ENCODE measurements at places on chromosomes 3 and 15.

GRCh38 chr3:192645437-192645836 is 81.9 kb downstream of the FGF12 start:
- DNase-seq: no peak

GRCh38 chr3:167876620-167877281 is 141.2 kb downstream of the SERPINI1 start:
- DNase-seq: peak; percentile 36

- DNase-seq: no peak
These were observed 822 bp downstream of the ZNF385D start for GRCh38 chr3:21750080-21750696.

GRCh38 chr3:98325055-98325454 is 28.6 kb upstream of the OR5K4 start:
- no peak for DNase-seq

- DNase-seq: peak; percentile 51
These were observed 838.5 kb downstream of the TUSC7 start for GRCh38 chr3:117547956-117548550.

DNA sequence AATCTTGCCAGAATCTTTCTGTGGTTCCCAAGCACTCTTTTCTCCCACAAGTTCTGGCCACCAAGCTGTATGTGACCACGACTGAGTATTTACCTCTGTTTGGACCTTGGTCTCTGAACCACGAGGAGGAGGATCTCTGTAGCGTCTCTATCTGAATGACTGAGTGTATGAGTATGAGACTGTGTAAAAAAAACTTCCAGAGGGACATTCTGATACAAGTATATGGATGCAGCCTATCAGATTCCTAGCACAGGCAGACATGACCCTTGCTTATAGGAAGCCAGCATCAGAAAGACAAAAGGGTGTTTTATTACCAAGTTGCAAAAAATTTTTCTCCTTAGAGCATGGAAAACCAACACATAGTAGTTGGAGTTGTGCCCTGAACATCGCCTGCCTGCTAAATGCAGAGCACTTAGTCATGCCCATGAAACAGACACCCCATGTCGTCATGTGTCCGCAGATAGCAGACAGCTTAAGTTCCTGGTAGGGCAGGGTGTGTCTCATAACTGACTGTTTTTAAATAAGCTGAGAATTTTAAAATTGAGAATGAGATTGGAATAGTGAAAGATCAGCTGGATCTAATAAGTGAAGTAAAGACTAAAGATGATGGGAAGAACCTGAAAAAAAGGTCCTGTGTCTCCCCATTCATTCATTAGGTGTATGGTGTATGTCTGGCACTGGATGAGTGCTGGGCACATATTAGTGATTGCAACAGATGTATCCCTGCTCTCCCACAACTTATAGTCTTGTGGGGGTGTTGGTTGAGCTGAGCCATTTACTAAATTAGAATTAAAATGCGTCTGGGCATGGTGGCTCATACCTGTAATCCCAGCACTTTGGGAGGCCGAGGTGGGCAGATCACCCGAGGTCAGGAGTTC is 30.9 kb downstream of the DAG1 start:
- DNase-seq: peak; percentile 92

GRCh38 chr3:107710851-107711250 is 188.1 kb downstream of the BBX start:
- DNase-seq: no peak

DNA sequence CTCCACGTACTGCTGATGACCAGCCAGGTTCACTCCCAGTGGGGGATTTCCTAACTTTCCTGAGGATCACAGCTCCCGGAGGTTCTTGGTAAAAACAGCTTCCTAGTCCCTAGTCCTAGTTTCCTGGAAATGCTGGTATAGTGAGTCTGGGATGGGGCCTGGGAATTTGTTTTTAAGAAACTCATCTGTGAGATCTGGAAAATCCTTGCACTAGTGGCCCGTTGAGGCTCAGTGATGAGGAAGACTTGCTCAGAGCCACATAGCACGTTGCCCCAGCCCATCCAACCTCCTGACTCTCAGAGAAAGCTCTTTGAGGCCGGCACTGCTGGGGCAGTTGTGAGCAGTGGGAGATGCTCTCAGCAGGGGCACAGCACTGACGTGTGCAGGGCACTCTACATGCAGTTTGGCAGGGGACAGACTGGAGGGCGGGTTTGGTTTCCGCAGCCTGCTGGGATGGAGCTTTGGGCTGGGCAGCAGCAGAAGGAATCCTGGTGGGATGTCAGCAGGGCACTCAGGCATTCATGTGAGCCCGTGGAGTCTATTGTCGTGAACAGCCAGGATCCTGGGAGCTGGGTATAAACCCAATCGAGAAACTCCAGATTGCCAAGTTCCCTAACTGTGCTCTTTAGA is 31.6 kb downstream of the SAXO2 start:
- DNase-seq: no peak

GRCh38 chr3:107847791-107848190 is 243.0 kb downstream of the CD47 start:
- DNase-seq: no peak

- DNase-seq: no peak
These were observed 111.4 kb upstream of the TOPAZ1 start for GRCh38 chr3:44130249-44130648.

DNA sequence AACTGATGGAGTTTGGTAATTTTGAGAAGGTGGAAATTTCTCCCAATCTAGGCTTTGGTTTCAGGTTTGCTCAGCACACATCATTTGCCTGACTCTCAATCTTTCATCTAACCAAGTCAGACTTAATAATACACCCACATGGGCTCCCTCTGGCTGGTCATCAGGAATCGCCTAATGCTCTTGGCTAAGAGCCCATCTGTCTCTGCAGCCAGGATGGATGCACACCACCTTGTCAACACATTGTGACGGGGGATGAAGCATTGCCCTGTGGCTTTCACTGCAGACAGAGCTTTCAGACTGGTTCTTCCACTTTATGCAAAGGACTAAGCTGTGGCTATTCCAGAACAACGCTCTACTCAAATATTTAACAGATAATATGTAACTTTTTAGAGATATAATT is 3.0 kb upstream of the HDGFL3 start:
- peak; percentile 84 for DNase-seq

DNA sequence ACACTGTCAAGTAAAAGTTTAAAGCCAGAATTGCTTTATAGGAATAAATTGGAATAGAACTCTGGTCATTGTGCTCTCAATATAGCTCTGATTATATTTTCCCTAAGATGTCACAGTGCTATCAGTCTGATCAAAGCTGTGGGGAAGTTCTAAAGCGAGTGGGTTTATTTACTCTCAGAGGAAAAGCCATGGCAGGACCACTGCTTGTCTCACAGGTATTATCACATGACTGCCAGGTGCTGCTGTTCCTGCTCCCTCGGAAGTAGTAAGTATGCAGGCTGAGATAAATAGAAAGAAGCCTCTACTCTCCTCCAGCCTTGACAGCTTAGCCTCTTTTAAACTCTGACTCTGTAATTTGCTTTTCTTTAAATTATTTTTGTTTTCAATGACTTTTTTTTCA is 49.1 kb upstream of the UTS2B start:
- no peak for DNase-seq

DNA sequence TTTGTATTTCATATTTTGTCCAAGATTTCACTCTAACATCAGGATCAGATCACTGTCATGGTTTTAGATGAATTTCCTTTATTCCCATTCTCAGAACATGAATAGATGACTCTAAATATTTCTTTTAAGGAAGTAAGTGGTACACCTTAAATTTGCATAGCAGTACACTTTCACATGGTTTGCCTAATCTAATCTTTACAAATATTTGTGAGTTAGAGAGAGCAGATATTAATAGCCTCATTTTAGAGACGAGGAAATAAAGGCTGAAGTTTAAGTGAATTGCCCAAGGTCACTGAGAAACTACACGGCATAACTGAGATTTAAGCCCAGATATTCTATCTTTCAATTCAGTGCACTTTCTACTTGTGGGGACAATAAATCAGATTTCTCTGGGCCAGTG is 14.2 kb downstream of the TERC start:
- no peak for DNase-seq

DNA sequence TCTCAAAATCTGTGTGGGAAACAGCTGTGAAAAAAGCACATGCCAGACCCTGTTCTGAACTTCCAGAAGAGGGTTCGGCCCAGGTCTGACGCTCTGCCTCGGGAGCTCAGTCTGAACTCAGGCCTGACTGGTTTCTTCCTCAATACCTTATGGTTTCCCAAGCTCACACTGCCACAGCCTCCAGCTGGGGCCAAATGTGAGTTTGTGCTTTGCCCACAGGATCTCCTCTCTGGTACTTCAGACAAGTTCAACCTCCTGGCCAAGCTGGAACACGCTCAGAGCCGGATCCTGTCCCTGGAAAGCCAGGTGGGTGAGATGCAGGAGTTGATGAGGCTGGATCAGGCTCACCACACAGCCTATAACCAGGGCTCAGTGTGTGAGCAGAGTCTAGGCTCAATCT is 33.8 kb downstream of the CYP11A1 start:
- no peak for DNase-seq

DNA sequence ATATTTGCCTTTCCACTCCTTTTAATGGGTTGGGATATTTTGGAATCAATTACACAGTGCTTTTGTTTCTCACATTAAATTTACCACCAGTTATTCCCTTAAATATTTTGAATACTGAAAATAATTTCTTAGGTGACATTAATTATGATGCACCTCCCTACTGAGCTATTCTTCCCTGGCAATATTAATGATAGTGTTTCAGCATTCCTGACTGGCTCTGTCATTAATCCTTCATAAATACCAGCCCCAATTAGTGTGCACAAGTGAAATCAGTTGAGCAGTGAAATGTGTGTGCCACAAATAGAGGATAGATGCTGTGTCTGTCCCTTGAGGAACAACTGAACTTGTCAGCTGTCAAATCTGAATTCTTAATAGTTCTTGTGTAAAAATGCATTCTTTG is 304.0 kb downstream of the CACNA2D3 start:
- DNase-seq: no peak

DNA sequence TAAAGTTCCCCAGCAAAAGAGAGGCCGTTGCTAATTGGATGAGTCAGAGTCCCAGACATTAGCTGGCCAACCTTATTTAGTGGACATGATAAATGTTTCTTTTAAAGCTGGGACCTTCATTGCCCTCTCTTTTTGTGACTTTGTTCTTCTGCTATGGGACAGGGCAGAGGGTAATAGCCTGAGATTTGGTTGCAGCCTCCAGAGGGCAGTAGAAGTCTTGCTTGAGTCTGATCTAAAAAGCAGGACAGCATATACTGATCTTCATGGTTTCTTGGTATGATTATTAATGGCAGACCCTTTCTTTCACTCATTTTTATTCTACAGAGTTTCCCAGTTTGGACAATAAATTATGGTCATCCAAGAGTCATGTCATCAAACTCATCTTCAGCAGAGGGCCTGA is 25.1 kb upstream of the ZKSCAN7 start:
- no peak for DNase-seq

- no peak for DNase-seq
These were observed 26.9 kb upstream of the THRB start for GRCh38 chr3:24521420-24522145.

- DNase-seq: no peak
These were observed 3.1 kb downstream of the KIF7 start for GRCh38 chr15:89652131-89652530.
